ENCODE measurements at places on chromosomes 4 and X. TPM values are rescaled to one million over a fixed set of nuclear protein-coding genes. Genes with fewer than 3 reads are reported as not detected.

AMBN gene
- not detected for total RNA-seq

ZIC3 gene
- not detected for total RNA-seq

GAB3 gene
- total RNA-seq = 0.14 TPM

LONRF3 gene
- 13.8 TPM for total RNA-seq

SLC49A3 gene
- total RNA-seq = not detected

SPANXD gene
- not detected for total RNA-seq

MAGEB1 gene
- not detected for total RNA-seq

PPP4R3C gene
- not detected for total RNA-seq

RTL3 gene
- total RNA-seq = not detected

PRDM8 gene
- total RNA-seq = 1.2 TPM

SLC4A4 gene
- 18.0 TPM for total RNA-seq

NAT8L gene
- 3.0 TPM for total RNA-seq

TBC1D14 gene
- 78.4 TPM for total RNA-seq

PAGE4 gene
- not detected for total RNA-seq

PABPC1L2B gene
- total RNA-seq = not detected

CLCN4 gene
- total RNA-seq = 3.4 TPM

CITED1 gene
- not detected for total RNA-seq

AREG gene
- 30.6 TPM for total RNA-seq

OTC gene
- not detected for total RNA-seq

SH3TC1 gene
- 8.0 TPM for total RNA-seq

GRK4 gene
- 0.38 TPM for total RNA-seq

ITGB1BP2 gene
- 1.5 TPM for total RNA-seq

MAB21L2 gene
- total RNA-seq = not detected

USP26 gene
- total RNA-seq = not detected

PRKG2 gene
- not detected for total RNA-seq

AMOT gene
- total RNA-seq = not detected

TEC gene
- 3.6 TPM for total RNA-seq

MYOZ2 gene
- total RNA-seq = not detected

GPC4 gene
- total RNA-seq = 1.0 TPM

CCKAR gene
- total RNA-seq = not detected

SPANXN4 gene
- not detected for total RNA-seq

DNAAF6 gene
- total RNA-seq = not detected

ART3 gene
- total RNA-seq = not detected

RHOXF1 gene
- not detected for total RNA-seq

WDR44 gene
- 4.1 TPM for total RNA-seq

ARHGAP36 gene
- not detected for total RNA-seq

CLIC2 gene
- 0.43 TPM for total RNA-seq

TRIM60 gene
- not detected for total RNA-seq

OPHN1 gene
- total RNA-seq = 2.2 TPM

DRD5 gene
- total RNA-seq = not detected

TMEM150C gene
- 0.14 TPM for total RNA-seq

SUPT20HL2 gene
- not detected for total RNA-seq

FAM241A gene
- total RNA-seq = 0.03 TPM

UCP1 gene
- not detected for total RNA-seq

RTL9 gene
- total RNA-seq = 0.07 TPM

C4orf50 gene
- 0.07 TPM for total RNA-seq

IDH3G gene
- 63.0 TPM for total RNA-seq

SRPX gene
- total RNA-seq = 7.1 TPM

ZNF81 gene
- total RNA-seq = 9.5 TPM

MAOB gene
- total RNA-seq = 7.1 TPM

IL9R gene
- not detected for total RNA-seq

SFRP2 gene
- total RNA-seq = not detected

ARX gene
- total RNA-seq = not detected

RHOXF2B gene
- total RNA-seq = not detected

TLL1 gene
- 10.3 TPM for total RNA-seq

HHIP gene
- total RNA-seq = 17.2 TPM

JCHAIN gene
- not detected for total RNA-seq
